ENCODE measurements at places on chromosomes 7 and 10.

DNA sequence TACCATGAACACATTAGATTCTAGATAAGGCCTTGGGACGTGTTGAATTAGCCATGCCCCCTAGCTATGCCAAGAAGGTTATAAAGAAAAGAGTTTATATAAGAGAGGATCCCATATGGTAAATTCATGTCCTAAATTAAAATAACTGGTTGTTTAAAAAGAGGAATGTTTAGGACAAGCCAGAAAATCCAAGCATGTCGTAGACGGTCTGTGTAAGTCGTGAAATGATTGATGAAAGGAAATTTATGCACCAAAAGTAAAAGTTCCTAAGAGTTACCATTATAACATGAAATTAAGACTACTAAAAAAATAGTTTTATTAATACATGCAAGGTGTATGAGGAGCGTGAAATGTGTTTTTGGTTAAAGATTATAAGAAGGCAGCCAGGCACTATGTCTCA, 624.9 kb downstream of the ARL4A start:
- no peak for DNase-seq

- DNase-seq, result no peak
Observed at GRCh38 chr10:113825791-113826190, 28.1 kb downstream of the DCLRE1A start.

DNA sequence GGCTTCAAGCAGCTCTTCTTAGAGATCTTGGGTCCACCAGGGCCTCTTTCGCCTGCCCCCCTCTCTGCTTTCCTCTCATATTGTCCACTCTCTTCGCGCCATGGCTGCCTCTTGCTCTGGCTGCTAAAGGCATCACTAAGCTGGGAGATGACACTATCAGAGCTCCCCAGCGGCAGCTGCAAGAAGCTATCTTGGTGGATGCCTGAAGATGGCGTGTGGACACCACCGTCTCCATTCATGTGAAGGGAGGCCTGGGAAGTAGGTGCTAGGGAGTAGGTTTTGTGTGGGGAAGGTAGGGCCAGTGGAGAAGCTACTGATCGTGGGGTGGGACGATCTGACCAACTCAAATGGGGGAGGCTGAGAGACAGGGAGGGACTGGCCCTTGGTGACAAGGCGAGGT, 45.9 kb upstream of the PDLIM1 start:
- no peak for DNase-seq

- no peak for DNase-seq
Observed at GRCh38 chr7:30104157-30104556, 30.6 kb upstream of the MTURN start.

DNA sequence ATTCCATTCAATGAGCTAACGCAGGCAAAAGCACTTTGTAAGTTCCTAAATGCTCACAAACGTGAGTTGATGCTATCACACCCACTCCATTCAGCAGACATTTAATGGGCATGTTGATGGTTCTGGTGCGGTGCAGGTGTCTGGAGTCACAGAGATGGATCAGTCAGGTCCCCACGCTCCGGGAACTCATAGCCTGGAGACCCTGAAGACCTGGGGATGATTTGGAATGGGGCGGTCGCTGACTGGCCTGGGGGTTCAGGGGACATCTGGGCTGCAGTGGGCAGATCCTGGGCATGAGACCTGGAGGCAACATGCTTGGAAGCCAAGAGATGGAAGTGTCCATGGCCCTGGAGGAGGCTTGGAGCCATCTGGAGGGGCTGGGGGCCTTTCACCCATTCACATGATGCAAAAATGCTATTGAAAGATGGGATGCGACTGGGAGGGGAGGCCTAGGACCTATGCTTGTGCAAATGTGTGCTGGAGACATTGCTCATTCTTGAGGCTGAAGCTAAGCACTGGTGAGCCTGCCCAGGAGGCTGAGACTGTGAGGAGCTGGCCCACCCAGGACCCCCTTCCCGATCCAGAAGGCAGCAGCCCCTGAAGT, 522.6 kb downstream of the GLRX3 start:
- DNase-seq, result no peak

GRCh38 chr10:78164702-78165101, 131.0 kb downstream of the RPS24 start:
- DNase-seq, result no peak

DNA sequence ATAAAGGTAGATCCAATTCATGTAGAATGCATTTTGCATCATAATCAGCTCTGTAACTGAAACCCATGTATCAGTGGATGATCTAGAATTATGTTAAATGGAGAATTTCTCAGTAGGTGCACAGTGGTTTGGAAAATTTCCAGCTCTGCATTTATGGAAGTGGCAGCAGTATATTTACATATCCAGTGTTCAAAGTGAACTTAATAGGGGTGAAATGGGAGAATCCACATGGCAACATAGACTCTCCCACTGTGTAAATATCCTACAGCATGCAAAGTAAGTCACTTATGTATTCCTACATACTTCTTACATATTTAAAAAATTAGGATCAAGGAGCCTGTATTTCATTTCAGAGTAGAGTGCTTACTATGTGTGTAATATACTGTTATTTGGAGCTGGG, 35.3 kb downstream of the CDC14C start:
- DNase-seq, result no peak

DNA sequence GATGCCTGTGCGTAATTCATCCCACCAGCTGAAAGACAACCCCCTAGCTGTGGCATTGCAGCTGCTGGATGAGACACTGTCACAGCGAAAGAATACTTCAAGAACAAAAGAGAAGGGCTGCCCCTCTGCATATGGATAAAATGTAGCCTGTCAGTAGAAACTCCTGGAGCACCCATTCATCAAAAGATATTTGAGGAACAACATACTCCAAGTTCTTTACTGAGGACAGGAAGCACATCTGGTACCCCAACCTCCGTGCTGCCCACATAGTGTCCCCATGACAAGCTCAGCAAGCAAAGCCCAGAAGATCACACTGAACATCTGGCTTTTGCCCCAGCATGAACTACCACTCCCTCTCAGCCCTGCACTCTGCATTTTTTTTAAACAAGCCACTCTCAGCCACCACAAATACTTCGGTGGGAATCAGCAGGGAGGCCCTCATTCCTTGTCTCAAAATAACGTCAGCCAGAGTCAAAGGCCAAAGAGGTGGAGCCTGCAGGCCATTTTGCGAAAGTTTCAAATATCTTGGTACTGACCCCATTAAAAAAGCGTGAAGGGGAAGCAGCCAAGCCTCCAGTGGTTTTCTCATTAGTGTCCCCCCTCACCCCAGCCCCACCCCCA, 1.7 kb downstream of the CREB3L2 start:
- DNase-seq, result no peak

DNA sequence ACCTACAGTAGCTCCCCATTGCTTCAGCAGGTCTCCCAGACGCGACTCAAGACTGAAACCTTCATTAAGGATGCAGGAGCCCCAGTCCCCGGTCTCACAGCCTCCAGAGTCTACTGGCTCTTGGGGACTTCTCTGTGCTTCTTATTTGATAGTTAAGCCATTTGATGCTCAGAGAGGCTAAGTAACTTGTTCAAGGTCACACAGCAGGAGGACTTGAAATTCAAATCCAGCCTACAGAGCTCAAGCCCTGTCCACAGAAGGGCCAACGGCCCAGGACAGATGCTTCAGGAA, 21.2 kb upstream of the ZMIZ1 start:
- DNase-seq, result no peak

DNA sequence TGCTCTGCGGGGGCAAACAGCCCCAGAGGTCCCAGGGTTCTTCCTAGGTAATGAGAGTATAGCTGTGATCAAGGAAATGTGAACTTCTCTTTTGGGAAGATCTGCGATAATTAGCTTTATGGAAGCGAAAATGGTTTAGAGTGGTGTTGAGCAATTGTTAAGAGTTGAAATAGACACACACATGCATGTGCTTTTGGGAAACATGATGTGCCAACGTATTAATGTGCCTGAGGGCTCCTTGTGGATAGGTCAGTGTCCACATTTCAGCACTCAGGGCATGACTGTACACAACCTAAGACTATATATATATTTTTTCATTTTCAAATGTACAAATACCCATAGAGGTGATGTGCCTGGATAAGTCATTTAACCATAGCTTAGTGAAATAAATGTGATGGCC, 67.0 kb downstream of the GSDME start:
- DNase-seq, result no peak

DNA sequence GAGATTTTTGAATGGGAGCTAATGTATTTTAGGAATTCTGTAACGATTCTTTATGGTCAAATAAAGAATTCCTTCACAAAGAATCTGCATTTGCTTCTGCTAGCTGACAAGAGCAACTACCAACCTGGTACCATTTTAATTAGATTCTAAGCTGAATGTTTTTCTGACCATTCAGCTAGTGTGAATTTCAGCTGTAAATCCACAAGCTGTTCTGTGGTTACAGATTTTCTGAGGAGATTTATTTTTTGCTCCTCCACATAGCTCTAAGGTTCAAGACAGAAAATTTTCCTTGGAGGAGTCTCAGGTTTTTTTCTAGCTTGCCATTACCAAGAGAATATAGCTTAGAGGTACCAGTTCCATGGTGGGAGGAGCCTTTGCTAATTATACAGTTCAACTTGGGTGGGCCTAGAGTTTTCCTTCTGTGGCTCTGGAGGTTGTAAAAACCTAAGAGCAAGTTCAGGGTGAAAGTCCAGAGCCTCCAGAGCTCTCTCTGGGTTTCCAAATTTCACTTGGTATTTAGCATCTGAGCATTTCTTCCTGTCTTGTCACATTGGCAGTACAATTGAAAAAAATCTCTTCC, 120.1 kb downstream of the JAZF1 start:
- DNase-seq, result no peak

DNA sequence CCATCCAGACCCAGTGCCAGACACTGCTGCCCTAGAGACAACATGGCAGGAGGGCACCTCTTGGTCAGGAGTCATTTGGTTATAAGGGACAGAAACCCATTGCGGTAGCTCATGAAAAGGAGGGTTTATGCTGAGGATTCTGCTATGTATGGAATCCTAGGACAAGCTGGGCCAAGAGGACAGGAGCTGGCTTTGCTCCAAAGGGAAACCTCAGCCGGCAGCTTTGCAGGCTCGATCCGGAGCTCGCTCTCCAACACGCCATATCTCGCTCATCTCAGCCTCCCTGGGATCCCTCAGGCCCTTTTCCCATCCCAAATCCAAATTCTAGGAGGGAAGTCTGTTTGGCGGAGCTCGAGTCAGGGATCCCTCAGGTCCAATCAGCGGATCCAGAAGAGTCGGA, 345.7 kb downstream of the GLRX3 start:
- no peak for DNase-seq

GRCh38 chr7:43869867-43870240, 537 bp upstream of the MRPS24 start:
- no peak for DNase-seq

GRCh38 chr10:110859973-110860376, 11.8 kb upstream of the PDCD4 start:
- DNase-seq, result no peak

GRCh38 chr7:92766461-92767003, 69.8 kb downstream of the CDK6 start:
- no peak for DNase-seq

GRCh38 chr7:32479574-32480200, 10.5 kb downstream of the LSM5 start:
- no peak for DNase-seq

DNA sequence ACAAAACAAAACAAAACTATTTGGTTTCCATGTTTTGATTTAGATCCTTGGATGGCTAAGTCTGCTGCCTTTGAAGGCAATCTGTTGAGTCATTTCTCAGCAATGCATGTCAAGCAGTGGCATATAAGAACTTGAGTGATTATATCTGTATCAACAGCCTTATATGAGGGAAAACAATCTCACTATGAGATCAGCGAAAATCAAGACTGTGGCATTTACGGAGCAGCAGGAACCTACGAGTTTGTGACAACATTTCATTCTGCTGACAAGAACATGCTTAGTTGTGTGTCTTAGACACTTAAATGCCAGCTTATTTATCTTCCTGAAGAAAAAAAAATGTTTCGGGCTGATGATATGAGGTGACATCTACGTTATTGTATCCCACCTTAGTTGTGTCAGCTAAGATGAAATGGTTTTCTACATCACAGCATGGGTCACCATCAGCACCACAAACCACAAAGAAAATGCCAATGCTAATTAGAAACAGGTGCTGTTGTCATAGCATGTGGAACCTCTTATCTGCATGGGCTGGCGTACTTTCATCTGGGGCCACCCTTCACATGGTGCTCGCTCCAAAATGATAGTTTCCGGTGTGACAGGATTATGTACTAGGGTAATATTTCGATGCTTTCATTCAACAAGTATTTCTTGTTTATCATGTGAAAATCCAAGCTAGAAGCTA, 1085.5 kb downstream of the SORCS1 start:
- no peak for DNase-seq

DNA sequence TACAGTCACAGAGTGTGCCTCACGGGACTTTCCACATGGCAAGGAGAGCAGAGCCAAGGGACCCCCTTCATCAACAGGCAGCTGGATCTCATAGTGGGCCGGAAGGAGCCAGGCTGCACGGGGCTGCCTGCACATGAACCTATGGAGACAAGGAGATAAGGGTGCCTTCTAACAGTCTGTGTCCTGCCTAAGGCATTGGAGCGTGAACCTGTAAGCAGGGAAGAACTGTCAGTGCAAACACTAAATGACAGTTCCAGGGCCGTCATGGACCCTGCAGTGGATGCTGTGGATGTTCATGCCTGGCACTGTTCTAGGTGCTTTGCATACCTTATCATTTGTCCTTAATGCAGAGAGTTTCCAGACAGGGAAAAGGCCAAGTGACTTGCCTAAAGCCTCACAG, 85.9 kb downstream of the WIPF3 start:
- no peak for DNase-seq

GRCh38 chr10:130242513-130242912, 106.3 kb downstream of the GLRX3 start:
- DNase-seq, result no peak

DNA sequence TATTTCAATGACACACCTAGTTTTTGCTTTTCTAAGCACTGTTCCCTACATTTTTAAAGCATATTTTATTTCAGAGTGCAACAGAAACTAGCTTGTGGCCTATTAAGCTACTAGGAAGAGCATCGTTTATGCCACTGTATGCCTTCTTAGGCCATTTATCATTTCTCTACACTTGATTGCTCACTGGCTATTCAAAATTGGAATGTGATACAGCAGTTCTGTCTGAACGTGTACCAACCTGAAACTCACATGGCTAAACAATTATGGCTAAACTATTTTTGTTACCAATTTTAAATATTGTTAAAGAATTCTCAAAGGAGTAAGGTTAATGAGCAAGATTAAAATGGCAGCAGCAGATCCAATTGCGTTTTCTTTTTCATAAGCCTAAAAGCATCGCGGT, 105.2 kb downstream of the GSAP start:
- DNase-seq, result no peak

DNA sequence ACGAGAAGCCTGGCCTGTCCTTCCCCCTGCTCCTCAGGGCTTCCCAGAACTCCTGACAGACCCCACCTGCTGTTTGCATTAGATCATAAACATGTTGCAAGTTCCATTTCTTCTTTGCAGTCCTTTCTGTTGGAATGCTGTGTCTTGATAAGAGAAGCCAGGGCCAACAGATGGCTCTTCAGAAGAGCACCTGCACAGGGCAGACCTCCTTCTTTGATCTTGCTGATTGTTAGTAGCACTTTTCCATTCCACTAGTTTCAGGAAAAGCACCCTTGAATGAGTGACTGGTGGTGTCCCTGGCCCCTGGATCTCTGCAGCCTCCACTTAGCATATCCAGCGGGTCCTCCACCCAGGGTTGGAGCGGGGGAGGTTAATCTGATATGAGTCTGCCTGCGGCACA, 243.2 kb downstream of the GFRA1 start:
- DNase-seq, result no peak
